Hematopoietic multipotent progenitor cell treated with erythropoietin and hydrocortisone succinate and interleukin-3 and kit ligand, for 6 days (in vitro differentiated cells): ENCODE measurements at places on chromosomes 7 and 10.
A peak's percentile ranks its signal among the peaks of the same experiment; 100 is the strongest.

DNA sequence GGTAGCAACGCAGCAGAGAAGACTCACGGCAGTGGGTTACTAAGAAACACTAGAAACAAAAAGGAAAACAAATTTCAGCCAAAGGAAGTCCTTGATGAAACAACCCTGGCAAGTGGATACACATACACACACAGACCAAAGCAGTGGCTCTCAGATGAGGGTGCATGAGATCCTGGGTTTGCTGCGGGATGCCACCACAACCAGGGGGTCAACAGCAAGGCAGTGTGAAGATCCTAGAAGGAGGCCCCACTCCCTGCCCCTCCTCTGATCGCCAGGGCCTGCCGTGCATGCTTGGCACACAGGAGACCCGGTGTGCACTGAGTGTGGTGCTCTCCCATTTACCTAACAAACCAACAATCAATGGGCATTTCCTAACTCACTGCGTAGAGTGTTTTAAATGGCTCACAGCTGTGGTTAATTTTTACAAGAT lies 252.3 kb upstream of the KLF14 start:
- DNase-seq: no peak

DNA sequence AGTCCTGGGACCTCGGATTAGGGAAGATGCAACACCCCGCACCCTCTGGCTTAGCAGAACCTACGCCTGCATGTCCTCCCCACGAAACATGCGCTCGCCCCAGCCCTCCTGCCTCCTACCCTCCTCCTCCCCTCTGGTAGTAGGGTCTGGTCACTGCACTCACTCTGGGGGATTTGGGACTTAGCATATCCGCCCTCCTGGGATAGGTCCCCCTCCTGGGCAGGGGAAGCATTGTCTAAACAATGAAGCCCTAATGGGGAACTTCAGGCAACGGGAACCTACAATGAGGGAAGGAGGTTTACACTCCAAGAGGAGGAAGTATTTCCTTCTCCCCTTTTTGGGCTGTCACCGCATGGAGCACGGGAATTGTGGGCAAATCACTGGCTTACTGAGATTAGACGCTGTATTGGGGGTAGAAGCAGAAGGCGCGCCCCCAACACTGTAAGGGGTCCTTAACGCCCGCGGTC lies 892 bp downstream of the CRHR2 start:
- DNase-seq: no peak

- no peak for DNase-seq
Measured at GRCh38 chr7:91285696-91286355, 21.6 kb downstream of the FZD1 start.

GRCh38 chr7:44448922-44449583 lies 41.4 kb downstream of the NUDCD3 start:
- DNase-seq: no peak

DNA sequence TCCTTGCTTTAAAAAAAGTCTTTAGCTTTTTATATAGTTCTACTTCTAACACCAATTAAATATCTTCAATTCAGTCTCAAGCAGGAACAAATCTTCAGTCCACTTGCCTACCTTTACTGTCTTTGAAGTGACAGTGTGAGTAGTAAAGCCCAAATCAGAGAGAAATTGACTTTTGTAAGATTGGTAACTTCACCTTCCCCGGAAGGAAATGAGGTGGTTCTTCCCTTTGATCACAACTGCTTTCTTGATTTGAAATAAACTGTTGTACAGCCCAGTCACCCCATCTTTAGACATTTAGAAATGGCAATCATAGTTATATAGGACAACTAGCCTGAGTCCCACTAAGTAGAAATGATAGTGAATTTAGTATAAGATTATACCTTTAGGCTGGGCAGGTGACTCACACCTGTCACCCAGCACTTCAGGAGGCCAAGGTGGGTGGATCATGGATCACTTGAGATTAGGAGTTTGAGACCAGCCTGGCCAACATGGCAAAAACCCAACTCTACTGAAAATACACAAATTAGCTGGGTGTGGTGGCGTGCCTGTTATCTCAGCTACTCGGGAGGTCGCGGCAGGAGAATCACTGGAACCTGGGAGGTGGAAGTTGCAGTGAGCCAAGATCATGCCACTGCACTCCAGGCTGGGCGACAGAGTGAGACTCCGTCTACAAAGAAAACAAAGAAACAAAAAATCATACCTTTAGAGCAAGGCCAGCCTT lies 4.7 kb downstream of the FAS start:
- DNase-seq: peak; percentile 44

DNA sequence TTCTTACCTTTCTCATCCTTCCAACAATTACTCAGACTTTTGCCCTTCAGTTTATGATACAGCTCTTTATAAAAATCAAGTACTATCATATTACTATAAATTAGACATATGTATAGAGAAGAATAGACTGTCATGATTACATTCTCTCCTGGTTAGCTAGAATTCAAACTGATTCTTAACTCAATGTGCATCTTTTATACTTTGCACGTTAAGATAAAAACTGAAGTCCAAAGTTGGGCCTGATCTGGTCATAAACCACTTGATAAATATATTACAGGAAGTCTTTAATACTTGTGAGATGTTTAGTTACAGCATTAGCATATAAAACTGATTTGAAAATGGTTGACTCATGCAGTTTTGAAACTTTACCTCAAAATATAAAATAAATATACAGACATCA lies 2.6 kb downstream of the AGR3 start:
- no peak for DNase-seq

GRCh38 chr10:17038627-17039026 lies 91.0 kb downstream of the CUBN start:
- no peak for DNase-seq

DNA sequence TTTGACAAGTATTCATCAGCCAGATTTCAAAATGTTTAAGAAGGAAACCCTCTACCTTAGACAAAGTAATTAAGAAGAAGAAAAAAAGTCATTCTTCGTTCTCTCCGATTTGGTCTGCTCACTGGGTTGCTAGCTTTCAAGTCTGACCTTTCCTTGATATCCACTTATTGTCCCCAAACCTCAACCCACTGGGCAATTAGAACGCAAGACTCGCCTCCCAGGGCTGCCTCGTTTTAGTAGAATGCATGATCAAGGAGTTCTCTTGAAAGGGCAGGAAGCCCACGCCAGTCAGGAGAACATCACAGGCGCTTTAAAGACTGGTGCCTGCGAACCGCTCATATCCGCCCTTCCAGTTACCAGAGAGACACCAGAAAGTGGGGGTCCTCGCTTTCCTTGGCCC lies 637.7 kb downstream of the PARD3 start:
- no peak for DNase-seq

DNA sequence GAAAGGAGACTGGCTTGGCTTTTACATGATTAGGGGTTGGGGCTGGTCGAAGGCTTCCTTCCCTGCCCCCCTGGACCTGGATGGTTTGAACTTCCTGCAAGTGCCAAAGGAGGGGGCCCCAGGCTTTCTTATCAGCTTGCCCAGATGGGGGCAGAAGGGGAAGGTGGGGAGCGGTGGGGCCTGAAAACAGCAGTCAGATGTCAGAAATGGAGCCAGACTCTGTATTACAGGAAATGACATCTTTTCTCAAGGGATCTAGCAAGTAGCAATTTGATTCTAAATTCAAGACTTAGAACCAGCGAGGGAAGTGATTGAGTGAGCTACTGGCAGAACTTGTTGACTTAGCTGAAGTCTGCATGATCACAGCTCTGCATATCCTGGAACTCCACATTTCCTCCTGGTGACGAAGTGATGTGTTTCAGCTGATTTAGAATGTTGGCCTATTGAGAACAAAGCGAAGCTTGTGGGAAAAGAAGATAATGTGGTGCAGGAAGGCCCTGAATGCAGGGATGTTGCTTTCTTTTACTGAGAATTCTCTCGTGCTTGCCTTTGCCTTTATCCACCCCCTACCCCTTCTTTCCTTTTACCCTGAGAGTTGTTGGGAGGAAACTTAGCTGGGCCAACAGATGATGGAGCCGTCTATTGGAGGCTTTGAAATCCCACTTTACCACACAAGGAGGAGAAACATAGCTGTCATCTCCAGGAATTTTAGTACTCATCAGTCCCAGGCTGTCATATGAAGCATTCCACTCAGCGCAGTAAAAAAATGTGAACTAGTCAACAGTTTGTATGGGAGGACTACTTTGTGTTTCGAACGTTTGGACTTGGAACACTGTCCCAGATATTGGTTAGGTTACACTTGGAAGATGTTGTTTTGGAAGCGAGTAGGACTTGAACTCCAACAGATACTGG lies 43.2 kb downstream of the CCNY start:
- peak; percentile 93 for DNase-seq

DNA sequence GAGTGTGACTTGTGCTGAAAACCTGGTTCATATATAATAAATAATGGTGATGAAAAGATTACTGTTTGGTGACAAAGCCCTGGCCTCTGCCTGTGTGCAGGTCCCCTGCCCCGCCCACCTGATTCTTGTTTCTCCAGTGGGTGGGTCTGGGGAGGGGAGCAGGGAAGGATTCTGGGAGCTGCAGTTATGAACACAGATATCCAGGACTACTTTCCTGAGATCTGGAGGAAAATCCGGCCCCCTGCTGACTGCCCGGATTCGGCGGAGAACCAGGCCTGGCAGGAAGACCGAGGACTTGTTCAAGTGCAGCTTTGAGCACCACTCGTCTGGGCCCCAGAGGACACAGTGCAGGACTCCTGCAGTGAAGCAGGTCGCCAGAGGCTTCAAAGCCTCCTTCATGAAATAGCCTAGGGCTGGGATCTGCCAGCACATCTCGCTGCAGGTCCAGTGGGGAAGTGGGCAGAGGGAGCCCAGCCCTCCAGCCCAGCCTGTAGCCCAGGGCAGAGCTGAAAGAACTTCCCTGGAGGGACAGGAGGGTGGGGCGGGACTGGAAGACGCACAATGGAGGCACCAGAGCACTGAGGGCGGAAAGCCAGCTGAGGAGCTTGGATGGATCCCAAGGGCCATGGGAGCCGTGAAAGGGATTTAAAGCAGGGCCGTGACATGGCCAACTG lies 7.0 kb downstream of the ATP6V0E2 start:
- DNase-seq: no peak

- DNase-seq: no peak
Measured at GRCh38 chr7:1480670-1481069, 21.4 kb upstream of the MICALL2 start.

- no peak for DNase-seq
Measured at GRCh38 chr10:58066126-58066525, 201.6 kb downstream of the IPMK start.

DNA sequence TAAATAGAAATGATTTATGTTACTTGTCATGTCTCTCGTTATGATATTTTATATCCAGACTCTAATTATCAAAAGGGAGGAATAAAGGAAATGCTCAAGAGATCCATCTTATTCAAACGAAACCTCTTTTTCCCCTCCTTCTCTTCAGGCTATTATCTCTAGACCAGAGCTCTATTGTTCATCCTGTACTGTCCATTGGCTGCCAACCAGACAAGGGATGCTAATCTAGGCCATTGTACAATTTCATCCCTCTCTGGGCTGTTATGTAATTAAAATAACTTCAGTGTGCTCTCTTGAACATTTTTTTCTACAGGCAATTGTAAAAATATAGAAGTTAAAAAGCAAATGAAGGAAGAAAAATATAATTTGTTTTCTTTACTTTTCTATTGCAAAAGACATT lies 220.4 kb downstream of the HDAC9 start:
- no peak for DNase-seq

GRCh38 chr7:96968981-96969380 lies 36.4 kb upstream of the DLX6 start:
- DNase-seq: no peak

DNA sequence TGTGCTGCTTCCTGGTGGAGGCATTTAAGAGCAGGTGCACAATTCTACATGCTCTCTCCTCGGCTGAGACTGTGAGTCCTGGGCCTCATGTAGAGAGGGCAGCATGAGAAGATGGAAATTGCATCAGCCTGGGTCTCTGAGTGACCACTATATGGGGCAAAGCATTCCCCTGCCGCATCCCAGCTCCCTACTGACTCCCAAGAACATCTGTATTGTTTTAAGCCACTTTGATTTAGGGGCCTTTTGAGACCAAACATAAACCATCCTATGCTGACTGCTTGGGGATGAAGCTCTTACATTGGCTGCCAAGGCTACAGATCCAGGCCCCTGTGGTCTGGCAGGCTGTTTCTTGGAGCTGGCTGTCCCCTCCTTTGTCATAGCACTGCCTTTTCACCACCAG lies 101.3 kb upstream of the TBX20 start:
- no peak for DNase-seq

- no peak for DNase-seq
Measured at GRCh38 chr10:78634389-78634815, 434.4 kb upstream of the ZMIZ1 start.

- DNase-seq: no peak
Measured at GRCh38 chr7:117603627-117604026, 123.8 kb downstream of the CFTR start.

DNA sequence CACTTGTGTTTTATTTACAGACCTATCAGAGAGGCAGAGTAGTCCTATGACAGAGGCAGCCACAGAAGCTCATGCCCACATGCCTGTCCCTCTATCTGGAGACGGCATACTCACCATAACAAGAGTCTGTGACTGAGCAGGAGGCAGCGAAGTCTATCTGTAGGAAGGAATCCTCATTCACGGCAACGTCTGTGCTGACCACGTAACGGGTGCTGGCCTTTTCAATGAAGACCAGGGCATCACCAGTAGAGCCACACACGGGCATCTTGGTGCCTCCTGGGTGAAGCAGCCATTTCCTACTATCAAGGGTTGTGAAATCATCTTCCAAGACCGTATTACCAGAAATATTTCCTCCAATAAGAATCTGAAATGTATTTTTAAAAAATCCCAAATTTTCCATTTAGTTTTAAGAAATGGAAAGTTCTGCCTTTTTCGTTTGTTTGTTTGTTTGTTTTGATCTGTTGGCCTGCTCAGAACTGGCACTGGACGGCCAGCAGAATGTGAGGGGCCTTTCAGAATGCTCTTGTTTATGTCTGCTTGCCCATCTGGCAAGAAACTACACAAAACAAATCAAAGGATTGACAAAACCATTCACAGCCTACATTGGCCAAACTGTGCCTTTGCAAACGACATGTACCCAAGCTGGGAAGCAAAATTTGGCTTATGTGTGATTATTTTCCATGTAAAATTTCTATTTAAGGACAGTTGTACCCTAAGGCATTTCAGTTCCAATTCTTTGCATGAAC lies 93.1 kb upstream of the SLC26A5 start:
- DNase-seq: no peak

DNA sequence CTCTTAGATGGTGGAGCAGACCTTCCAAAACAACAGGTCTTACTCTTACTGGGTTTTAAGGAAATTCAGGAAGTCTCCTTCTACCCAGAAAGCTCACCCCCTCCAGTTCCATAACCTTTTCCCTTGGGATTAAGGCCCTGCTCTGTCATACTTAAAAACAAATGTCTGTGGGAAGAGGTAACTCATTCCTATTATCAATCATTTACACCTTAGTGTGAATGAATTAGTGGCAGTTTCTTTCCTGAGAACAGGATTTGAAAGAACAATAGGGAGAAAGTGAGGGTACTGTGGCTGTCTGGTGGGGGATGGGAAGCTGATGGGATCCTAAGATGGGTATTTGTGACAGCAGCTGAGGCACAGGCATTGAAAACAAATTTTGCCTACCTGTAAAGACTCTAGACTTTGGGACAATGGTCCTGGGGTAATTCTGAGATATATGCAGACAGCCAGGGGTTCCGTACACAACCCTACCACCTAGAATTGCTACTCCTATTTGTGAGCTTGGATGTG lies 22.2 kb upstream of the PDLIM1 start:
- DNase-seq: no peak
